Esophagus (tissue), 2 donors: ENCODE measurements at places on chromosomes 7 and 10. TPM values are rescaled to one million over a fixed set of nuclear protein-coding genes. Genes with fewer than 3 reads are reported as not detected.

The GIMAP5 gene
- 7.6 TPM for polyA plus RNA-seq

The HIPK2 gene
- 7.8 TPM for polyA plus RNA-seq

The HMX2 gene
- 0.08 TPM for polyA plus RNA-seq

The OR9A2 gene
- not detected for polyA plus RNA-seq

The NEURL1 gene
- 0.11 TPM for polyA plus RNA-seq

The CWF19L1 gene
- 11.4 TPM for polyA plus RNA-seq

The CTTNBP2 gene
- 12.7 TPM for polyA plus RNA-seq

The EFCAB10 gene
- 0.02 TPM for polyA plus RNA-seq

The ANKRD22 gene
- 31.5 TPM for polyA plus RNA-seq

The SLC4A2 gene
- 45.5 TPM for polyA plus RNA-seq

The CPA4 gene
- polyA plus RNA-seq: 41.2 TPM

The CALML5 gene
- 185 TPM for polyA plus RNA-seq

The MSMB gene
- polyA plus RNA-seq: 0.59 TPM

The OPALIN gene
- not detected for polyA plus RNA-seq

The OR2A7 gene
- 1.1 TPM for polyA plus RNA-seq

The PARG gene
- polyA plus RNA-seq: 3.1 TPM

The BTAF1 gene
- 13.2 TPM for polyA plus RNA-seq
